ENCODE measurements at places on chromosomes 13 and 19. TPM values are rescaled to one million over a fixed set of nuclear protein-coding genes. Genes with fewer than 3 reads are reported as not detected.

ZNF112 gene
- total RNA-seq = 2.4 TPM

KISS1R gene
- total RNA-seq = 0.07 TPM

CDX2 gene
- total RNA-seq = not detected

KXD1 gene
- total RNA-seq = 47.2 TPM

ZNF568 gene
- 14.4 TPM for total RNA-seq

TJP3 gene
- total RNA-seq = 1.0 TPM

KLC3 gene
- total RNA-seq = 96.0 TPM

ACTMAP gene
- 1.4 TPM for total RNA-seq

TUBB4A gene
- total RNA-seq = not detected

HIPK4 gene
- under 0.01 TPM for total RNA-seq

C2CD4C gene
- total RNA-seq = 0.21 TPM

OVOL3 gene
- total RNA-seq = not detected

ZNF540 gene
- under 0.01 TPM for total RNA-seq

ANKLE1 gene
- 0.64 TPM for total RNA-seq

KCNC3 gene
- 0.36 TPM for total RNA-seq
